ENCODE measurements at places on chromosomes 1 and 21.
A peak's percentile ranks its signal among the peaks of the same experiment; 100 is the strongest.

GRCh38 chr1:24978383-24979032 is 48.4 kb upstream of the RUNX3 start:
- DNase-seq = no peak

DNA sequence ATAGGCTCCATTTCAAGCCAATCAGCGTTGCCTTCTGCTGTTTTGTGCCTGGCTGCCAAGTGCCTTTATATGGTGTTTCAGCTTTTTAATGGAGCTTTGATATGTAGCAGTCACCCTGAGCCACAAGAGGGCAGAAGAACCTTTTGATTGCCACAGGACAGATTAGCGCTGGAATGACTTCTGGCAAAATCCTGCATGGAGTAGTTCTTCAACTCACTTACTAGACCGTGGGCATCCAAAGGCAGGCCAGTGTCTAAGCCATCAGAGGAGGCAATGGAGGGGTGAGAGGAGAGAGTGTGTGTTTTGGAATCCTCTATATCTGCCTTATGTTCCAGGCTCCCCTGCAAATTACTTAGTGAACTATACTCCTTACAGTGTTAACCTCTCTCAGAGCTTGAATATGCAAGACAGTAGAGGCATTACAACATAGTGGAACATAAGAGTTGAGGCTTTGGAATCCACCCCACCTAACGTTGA is 56.2 kb downstream of the ST3GAL3 start:
- no peak for DNase-seq

GRCh38 chr1:36522021-36522420 is 39.3 kb upstream of the CSF3R start:
- DNase-seq = no peak

- DNase-seq = no peak
Measured at GRCh38 chr1:162230096-162230495, 146.6 kb downstream of the SPATA46 start.

DNA sequence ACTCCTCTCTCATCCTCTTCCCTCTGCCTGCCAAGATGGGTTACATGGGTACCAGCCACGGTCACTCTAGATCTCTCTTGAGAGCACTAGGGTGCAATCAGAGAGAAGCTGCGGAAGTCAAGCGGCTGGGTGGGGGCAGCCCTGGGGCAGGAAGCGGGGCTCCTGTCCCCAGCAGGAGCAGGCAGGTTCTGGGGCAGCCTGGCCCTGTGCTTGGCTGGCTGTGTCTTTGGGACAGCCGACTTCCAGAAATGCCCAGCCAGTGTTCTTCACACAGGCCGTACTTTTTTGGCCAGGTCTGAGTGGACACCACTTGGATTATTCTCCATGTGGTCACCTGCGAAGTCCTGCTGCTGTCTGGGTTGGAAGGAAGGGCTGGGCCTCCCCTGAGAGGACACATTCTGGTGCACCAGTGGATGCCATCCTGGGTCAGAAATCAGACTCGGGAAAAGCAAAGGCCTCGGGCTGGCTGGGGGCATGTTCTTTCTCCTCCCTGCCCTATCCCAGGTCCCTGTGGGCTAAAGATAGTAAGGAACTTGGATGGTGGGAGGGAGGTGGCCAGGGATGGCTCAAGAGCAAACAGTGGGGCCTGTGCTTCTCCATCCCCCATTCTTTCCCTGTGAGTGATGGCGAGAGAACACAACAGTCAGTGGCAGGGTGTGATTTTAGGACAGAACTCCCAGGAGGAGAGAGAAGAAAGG is 93.7 kb downstream of the ITPKB start:
- no peak for DNase-seq

- no peak for DNase-seq
Measured at GRCh38 chr1:6269720-6270400, 9.0 kb upstream of the GPR153 start.

- no peak for DNase-seq
Measured at GRCh38 chr1:203405703-203406438, 54.9 kb upstream of the FMOD start.

GRCh38 chr1:229856009-229856650 is 210.9 kb upstream of the GALNT2 start:
- DNase-seq = peak; percentile 11

DNA sequence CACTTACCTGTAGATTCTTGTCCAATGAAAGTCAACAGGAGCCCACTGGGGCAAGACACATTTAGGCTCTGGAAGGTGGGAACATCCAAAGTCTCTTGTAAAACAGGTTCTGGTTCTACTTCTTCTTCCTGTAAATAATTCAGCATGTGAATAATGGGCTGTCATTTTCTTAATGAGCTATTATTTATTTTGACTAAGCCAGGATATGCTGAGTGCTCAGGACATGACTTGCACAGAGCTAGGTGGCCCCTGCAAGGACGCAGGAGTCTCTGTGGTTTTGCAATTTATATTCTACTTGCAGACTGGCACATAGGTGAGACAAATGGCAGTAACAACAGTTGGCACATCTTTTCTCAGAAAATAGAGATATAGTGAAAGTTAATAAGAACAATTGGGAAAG is 98.7 kb downstream of the WDR3 start:
- DNase-seq = no peak

DNA sequence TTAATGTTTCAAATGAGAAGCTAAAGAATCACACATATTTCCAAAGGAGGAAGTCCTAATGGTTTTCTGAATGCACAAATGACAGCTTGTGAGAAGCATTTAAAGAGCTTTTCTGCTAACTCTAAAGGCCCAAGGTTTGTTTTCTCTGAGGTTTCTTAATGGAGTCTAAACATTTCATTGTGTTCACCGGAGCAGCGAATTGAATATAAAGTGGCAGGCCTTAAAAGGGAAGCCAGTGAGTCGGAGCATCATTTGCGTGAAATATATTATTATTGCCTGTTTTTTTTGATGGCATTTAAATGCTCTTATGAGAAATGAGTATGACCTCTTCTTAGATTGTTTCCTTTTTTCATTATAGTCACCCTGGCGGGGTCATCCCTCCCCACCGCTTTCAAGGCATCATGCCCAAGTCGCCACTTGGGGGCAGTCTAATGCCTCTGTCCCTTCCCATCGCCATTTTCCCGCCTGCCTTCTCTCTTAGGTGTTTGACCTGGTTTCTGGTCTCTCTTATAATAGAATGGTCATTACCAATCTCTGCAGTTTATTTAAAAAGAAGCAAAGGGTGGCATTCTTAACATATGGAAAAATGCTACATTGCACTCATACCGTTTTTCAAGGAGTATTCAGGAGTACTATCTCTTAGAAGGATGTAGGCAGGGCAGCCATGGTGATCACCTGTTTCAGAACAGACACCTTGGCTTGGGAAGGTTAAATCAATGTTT is 25.3 kb upstream of the OVAAL start:
- peak; percentile 45 for DNase-seq

- no peak for DNase-seq
Measured at GRCh38 chr21:43609501-43610340, 49.6 kb downstream of the HSF2BP start.

DNA sequence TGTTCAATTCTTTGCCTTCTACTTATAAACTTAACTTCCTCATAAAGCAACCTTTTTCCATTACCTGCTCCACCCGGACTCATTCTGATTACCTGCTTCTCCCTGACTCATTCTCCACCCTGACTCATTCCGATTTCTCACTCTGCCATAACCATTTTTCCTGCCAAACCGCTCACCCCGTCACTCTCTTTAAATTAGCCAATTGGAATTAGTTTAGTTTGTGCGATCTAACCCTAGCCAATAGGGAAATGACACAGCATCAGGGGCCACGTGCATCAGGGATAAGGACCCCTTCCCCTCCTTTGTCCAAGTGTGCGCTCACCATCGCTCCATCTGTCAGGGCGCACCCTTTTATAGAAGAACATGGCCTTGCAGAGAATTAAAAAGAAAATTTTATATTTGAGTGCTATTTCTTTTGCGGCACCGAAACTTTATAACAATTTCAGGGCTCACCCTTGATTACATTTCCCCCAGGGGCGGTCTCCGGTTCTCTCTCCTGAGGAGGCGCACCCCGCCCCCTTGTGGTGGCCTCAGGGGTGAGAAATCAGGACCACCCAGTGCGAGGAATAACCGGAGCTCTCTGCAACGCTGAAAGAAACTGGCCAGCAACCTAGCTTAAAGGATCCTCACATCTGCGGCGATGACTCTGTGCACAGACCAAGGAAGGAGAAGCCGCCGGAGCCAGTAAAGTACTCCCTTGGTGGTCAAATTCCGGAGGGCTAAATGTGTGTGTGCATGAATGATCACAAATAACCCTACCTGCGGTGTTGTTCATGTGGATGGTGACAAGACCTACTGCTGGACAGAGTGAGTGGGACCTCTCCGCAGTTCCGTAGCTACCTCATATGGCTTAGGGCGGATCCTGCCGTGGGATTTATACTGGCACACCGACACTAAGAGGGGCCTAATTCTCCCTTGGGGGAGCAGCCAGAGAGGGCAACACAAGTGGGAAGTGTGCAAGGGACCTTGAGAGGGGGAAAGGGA is 30.3 kb upstream of the CBR3 start:
- peak; percentile 72 for DNase-seq

GRCh38 chr1:228293393-228293792 is 85.5 kb downstream of the OBSCN start:
- DNase-seq = no peak

- DNase-seq = no peak
Measured at GRCh38 chr21:36828891-36829515, 130.1 kb downstream of the SIM2 start.

- DNase-seq = peak; percentile 16
Measured at GRCh38 chr1:177984136-177984525, 14.3 kb upstream of the SEC16B start.

DNA sequence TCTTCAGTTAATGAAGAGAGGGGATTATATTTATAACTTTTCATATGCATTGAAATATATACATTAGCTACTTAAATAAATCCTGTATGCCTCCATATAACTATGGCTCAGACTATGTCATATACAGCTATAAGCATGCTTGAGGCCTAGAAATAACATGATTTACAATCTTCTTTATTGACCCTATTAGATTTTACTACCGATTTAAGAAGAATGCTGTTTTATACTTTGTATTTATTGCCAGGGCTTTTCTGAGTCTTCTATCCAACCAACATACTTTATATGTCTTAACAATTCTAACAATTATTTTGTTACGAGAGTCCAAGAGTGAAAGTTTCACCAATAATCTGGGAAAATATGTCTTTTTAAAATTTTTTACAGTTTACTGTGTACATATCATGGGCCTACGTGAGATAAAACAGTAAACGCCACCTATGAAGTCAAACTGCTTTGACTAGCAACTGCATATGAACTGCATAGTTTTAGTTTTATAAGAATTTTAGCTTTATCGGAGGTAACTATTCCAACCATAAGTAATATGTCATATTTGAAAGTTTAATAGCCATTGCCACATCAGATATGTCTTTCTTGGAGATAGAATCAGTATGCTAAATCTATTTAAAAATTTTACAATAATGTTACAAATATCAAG is 861.0 kb downstream of the USP25 start:
- DNase-seq = no peak

DNA sequence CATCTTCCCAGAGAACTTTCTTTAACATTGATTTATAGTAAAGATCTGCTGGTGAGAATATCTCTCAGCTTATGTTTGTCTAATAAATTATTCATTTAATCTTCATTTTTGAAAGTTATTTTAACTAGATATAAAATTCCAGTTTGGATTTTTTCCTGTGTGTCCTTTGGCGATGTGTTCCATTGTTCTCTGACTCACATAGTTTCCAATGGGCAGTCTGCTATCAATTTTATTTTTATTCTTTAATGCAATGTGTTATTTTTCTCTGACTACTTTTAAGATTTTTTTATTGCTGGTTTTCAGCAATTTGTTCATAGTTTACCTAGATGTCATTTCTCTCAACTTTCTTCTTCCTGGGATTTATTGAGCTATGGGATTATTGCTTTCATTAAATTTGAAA is 325.2 kb upstream of the POGK start:
- no peak for DNase-seq

DNA sequence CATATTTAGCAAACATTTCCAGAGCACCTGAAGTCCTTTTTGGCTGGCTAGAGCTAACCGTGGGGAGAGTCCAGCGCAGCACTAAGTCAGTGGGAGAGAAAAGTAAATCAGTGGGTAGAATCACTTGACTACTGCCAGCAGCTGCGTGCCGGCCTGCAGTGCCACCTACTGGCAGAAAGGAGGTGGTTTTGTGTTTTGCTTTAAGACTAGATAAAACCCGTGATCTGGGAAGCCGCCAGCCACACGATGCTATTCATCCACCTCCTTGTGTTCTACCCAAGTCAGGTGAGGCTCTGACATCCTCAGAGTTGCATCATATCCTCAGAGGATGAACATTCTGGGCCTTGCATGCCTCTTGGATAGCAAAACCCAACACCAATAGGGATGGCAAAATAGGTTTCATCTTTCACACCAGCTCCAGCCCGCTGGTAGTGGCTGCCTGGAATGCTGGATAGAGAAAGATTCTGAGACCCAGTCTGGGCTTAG is 14.1 kb upstream of the HEYL start:
- DNase-seq = peak; percentile 26

- no peak for DNase-seq
Measured at GRCh38 chr1:223175032-223175431, 32.0 kb upstream of the TLR5 start.

DNA sequence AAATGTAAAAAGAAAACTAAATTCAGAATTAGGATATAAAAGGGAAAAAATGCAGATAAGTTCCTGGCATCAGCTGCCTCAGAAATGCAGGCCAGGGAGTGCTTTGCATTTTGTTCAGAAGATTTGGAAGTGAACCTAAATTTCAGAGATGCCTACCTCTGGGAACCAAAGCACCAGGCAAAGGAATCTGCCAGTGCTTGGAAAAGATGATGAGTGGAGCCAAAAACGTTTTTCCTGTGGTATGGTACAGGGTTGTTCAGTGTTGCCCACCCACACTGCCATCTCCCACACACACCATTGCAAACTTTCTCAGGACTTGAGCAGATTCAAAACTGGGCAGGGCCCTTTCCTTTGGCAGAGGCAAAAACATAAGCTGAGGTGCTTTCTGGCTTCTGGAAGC is 349.5 kb downstream of the TGFB2 start:
- no peak for DNase-seq

- no peak for DNase-seq
Measured at GRCh38 chr21:42684109-42684916, 30.9 kb downstream of the PDE9A start.

- DNase-seq = no peak
Measured at GRCh38 chr1:147504801-147505311, 36.4 kb upstream of the BCL9 start.

DNA sequence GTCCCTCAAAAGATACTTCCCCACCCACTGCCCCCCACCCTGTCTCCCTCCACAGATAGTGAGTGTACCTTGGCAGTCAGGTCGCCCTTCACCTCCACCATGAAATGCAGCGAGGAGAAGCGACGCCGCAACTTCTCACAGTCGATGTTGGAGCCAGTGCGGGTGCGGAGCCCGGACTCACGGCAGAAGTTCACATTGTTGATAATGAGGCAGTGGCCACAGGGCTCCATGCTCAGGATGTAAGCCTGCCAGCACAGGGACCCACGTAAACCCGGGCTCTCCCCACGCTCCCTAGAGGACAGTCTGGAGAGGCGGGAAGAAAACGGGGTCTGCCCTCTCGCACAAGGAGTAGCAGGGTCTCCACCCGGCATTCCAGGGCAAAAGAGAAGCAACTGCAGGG is 17.2 kb downstream of the CASP9 start:
- no peak for DNase-seq

DNA sequence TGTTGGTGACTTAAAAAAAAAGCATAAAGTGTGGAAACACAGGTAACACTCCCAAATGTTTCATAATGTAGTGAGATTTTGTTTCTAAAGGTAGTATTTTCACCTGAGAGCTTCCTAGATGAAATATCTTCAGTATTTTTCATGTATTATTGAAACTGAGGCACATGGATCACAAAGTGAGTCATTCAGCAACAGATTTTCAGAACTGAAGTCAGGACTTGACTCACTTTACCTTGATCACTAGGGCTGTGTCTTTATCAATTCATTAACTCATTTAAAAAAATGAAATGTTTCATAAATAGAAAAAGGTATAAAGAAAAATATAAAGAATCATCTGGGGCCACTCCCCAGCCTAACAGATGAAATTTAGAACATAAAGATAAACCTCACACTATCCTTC is 66.5 kb upstream of the RCC1 start:
- DNase-seq = no peak
